B cell (primary cell): ENCODE measurements at places on chromosomes 5 and 9.
A peak's percentile ranks its signal among the peaks of the same experiment; 100 is the strongest.

- H3K4me3 ChIP-seq: no peak overlapping the region
- no peaks in the 10 kb centered on the region for H3K27me3 ChIP-seq
- H3K27ac ChIP-seq: no peak overlapping the region
- DNase-seq: no peak
- H3K4me1 ChIP-seq: no peaks in the 10 kb centered on the region
- no peaks in the 10 kb centered on the region for H3K36me3 ChIP-seq
Measured at GRCh38 chr9:81070689-81071088, 618.7 kb downstream of the TLE1 start.

DNA sequence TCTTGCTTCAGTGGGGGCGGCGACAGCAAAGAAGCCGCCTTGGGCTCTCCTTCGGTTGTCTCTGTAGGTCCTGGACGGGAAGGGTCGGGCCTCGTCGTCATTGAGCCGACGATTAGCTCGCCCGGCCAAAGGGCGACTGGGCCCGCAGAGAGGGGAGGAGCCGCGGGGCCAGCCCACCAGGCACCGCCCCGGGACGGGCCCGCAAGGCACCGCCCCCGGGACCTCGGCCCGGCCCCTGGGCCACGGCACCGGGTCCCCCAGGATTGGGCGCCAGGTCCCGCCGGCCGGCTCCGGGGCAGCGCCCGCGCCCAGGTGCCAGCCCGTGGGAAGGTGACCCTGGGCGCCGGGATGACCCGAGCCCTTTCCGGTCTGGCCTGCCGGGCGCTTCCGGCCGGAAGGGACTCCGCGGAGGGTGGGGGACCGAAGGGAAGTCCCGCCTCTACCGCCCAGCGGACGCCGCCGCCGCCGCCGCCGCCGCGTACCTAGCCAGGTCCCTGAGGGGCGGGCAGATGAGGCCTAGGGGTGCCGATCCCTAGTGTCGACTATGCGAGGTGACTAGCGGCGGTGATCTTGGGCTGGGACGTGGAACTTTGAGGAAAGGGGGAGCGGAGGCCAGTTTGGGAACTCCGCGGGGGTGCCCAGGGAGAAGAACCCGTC, at the start of the genes GBA2 and RGP1:
Gene GBA2, minus strand, starts transcription at position 371 of the 657 bp plus-strand sequence. CDS start 524 bp downstream, outside the sequence.
Gene RGP1, plus strand, starts transcription at position 430 of the 657 bp plus-strand sequence. CDS start 469 bp downstream, outside the sequence.
- H3K4me1 ChIP-seq: peaks cover 37% of the 10 kb centered on the region
- peak within 1 kb of the TSS; percentile 73 for H3K4me3 ChIP-seq
- peaks cover 2% of the 10 kb centered on the region for H3K36me3 ChIP-seq
- DNase-seq: peak; percentile 82

- DNase-seq: no peak
- H3K27me3 ChIP-seq: no peaks in the 10 kb centered on the region
- H3K4me1 ChIP-seq: no peaks in the 10 kb centered on the region
- H3K36me3 ChIP-seq: no peaks in the 10 kb centered on the region
Measured at GRCh38 chr5:60961685-60962084, 16.7 kb downstream of the NDUFAF2 start.

- no peak overlapping the region for H3K27ac ChIP-seq
- H3K4me1 ChIP-seq: no peaks in the 10 kb centered on the region
- no peaks in the 10 kb centered on the region for H3K27me3 ChIP-seq
- DNase-seq: no peak
Measured at GRCh38 chr5:127609957-127610356, 38.9 kb upstream of the CTXN3 start.

- H3K4me1 ChIP-seq: no peaks in the 10 kb centered on the region
- no peak for DNase-seq
- H3K4me3 ChIP-seq: no peak overlapping the region
- no peaks in the 10 kb centered on the region for H3K36me3 ChIP-seq
- H3K27me3 ChIP-seq: no peaks in the 10 kb centered on the region
- no peak overlapping the region for H3K27ac ChIP-seq
Measured at GRCh38 chr9:126652140-126652582, 38.4 kb downstream of the LMX1B start.

- no peak for DNase-seq
- no peak overlapping the region for H3K4me3 ChIP-seq
- no peaks in the 10 kb centered on the region for H3K4me1 ChIP-seq
- no peak overlapping the region for H3K27ac ChIP-seq
- H3K27me3 ChIP-seq: no peaks in the 10 kb centered on the region
Measured at GRCh38 chr5:88128813-88129212, 139.8 kb downstream of the TMEM161B start.

DNA sequence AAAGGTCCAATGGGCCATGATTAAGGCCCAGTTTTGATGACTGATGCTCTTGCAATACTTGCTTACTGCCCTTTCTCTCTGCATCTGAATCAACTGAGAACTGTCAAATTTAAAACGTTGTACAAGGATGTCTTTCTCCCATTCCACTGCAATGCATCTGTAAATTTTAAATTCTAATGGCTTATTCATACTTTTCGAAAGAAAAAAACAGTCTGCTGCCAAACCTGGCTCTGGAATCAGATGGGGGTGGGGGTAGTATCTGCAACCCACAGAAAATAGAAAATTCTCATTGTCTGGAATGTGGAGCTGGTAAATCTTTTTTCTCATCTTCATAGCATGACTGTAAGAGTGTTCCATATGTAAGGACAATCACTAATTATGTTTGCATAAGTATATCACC, 371.8 kb upstream of the RFX3 start:
- H3K4me1 ChIP-seq: no peaks in the 10 kb centered on the region
- no peaks in the 10 kb centered on the region for H3K36me3 ChIP-seq
- no peak overlapping the region for H3K4me3 ChIP-seq
- H3K27ac ChIP-seq: no peak overlapping the region

- no peak overlapping the region for H3K27ac ChIP-seq
- no peaks in the 10 kb centered on the region for H3K36me3 ChIP-seq
- no peak for DNase-seq
- H3K27me3 ChIP-seq: no peaks in the 10 kb centered on the region
Measured at GRCh38 chr5:142313682-142314081, 11.1 kb downstream of the SPRY4 start.
